ENCODE measurements at places on chromosomes 6 and 20.

GRCh38 chr20:21615617-21616080 is 89.8 kb upstream of the PAX1 start:
- DNase-seq = peak; percentile 39

DNA sequence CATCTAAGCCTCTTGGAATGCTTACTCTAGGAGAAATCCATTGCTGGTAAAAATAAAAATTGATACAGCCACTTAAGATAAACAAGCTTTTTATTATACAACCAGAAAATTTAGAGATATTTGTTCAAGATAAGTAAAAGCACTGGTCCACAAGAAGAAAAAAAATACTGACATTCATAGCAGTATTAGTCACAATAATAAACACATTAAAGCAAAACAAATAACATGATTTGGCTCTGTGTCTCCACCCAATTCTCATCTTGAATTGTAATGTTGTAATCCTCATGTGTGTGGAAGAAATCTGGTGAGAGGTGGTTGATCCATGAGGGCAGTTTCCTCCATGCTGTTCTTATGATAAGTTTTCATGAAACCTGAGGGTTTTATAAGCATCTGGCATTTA is 1093.5 kb upstream of the ADGRB3 start:
- no peak for DNase-seq

DNA sequence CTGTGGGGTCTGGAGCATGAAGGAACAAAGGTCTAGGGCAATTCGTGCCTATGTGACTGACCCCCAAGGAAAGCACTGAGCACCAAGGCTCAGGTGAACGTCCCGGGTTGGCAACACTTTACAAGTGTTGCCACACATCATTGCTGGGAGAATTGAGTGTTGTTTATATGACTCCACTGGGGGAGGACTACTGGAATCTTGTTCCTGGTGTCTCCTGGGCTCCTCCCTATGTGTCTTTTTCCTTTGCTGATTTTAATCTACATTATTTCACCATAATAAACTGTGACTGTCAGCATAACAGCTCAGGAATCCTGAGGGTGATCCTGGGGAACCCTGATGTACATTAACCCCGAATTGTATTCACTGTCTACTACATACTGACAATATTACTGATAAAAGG is 207.7 kb upstream of the BMP2 start:
- no peak for DNase-seq

DNA sequence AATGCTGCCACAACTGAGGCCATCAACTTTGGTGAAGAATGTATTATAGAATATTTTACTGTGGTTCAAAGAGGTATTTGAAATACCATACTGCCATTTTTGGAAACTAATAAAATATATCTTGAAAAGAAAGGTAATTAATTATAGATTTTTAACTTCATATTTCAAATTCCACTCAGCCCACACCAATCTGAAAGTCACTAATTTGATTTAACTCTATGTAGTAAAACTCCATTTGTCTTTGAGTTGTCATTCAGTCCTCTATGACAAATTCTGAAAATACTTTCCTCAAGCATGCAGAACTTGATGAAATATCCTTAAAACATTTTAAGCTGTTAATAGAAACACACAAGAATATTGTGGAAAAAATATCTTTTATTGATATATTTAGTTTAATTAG is 1196.7 kb upstream of the CITED2 start:
- DNase-seq = no peak

- no peak for DNase-seq
Measured at GRCh38 chr6:599576-600448, 57.1 kb downstream of the HUS1B start.

- no peak for DNase-seq
Measured at GRCh38 chr6:47118611-47119010, 76.5 kb upstream of the ADGRF1 start.

DNA sequence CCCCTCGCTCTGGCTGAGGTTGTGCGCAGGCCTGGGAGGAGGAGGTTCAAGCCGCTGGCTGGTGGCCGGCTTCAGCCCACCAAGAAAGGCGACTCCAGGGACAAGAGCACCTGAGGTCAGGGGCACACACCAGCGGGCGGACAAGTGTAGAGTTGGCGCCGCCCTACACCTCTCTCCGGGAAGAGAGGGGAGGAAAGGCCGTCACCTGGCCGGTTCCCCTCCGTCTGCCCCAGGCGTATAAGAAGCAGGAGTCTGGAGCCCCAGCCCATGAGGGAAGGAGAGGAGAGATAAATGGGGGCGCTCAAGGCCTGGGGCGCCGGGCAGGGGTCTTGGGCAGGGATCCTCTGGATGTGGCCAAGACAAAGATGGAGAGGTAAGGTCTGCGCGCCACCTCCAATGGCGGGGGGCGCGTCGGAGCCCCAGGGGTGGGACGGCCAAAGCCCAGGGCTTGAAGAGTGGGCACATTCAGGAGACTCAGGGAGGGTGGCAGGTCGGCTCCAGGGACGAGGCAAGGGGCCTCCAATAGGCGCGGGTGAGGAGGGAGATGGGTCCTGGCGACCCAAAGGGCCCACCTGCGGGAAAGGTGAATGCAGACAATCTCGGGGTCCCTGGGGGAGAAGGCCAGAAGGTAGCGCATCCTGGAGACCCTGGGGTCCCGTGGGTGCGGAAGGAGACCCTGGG is 826 bp downstream of the RIMS4 start:
- no peak for DNase-seq

DNA sequence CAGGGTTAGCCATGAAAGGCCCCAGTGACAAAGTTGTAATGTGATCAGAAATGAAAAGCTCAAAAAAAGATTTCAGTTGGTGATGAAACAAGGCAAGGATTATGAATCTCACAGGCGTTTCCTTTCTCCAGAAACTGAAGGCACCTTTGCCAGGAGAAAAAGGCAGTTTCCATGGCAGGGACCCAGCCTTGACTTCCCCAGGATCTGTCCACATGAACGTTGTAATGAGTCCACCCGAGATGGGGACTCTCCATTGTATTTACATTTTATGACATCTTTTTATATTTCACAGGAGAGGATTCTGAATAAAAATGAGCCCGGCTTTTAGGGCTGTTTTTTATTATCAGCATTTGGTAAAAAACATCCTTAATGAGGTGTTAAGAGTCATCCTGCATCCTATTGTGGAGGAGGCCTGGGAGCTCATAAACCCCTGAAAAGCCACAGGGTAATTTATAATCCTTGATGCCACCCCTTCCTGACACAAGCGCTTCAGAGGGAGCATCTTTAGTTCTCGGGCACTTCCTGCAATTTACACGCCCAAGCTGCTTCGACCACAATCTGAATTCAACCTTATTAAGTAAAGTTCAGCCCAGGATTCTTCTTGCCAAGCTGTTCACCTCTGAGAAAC is 74.1 kb upstream of the SALL4 start:
- DNase-seq = no peak

DNA sequence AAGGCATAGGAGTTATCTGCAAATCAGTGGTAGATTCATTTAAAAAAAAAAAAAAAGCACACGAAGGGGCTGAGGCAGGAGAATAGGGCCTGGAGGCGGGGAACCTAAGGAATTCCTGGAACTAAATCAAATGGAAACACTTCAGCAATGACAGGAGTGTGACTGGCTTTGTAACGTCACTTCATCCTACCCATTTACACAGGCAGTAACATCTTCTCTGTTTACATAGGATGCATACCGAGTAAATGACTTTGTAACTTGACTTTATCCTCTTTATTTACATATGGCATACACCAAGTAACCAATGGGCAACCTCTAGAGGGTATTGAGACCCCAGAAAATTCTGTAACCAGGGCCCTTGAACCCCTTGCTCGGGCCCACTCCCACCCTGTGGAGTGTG is 56.4 kb upstream of the IYD start:
- no peak for DNase-seq

GRCh38 chr20:12617076-12617475 is 391.7 kb upstream of the SPTLC3 start:
- DNase-seq = no peak

- DNase-seq = no peak
Measured at GRCh38 chr6:130677312-130677711, 149.9 kb upstream of the SMLR1 start.

GRCh38 chr6:46528961-46529750 is 37.9 kb upstream of the RCAN2 start:
- no peak for DNase-seq

GRCh38 chr6:111410371-111410770 is 72.6 kb downstream of the REV3L start:
- no peak for DNase-seq

- DNase-seq = peak; percentile 26
Measured at GRCh38 chr6:163457637-163458561, 43.4 kb downstream of the QKI start.

GRCh38 chr6:110597761-110598160 is 121.3 kb upstream of the SLC22A16 start:
- no peak for DNase-seq

GRCh38 chr6:62393608-62394007 is 107.6 kb upstream of the KHDRBS2 start:
- no peak for DNase-seq

DNA sequence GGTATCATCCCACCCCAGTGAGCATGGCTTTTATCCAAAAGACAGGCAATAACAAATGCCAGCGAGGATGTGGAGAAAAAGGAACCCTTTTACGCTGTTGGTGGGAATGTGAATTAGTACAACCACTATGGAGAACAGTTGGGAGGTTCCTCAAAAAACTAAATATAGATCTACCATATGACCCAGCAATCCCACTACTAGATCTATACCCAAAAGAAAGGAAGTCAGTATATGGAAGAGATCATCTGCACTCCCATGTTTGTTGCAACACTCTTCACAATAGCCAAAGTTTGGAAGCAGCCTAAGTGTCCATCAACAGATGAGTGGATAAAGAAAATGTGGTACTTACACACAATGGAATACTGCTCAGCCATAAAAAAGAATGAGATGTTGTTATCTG is 5.9 kb upstream of the KIAA1755 start:
- no peak for DNase-seq

DNA sequence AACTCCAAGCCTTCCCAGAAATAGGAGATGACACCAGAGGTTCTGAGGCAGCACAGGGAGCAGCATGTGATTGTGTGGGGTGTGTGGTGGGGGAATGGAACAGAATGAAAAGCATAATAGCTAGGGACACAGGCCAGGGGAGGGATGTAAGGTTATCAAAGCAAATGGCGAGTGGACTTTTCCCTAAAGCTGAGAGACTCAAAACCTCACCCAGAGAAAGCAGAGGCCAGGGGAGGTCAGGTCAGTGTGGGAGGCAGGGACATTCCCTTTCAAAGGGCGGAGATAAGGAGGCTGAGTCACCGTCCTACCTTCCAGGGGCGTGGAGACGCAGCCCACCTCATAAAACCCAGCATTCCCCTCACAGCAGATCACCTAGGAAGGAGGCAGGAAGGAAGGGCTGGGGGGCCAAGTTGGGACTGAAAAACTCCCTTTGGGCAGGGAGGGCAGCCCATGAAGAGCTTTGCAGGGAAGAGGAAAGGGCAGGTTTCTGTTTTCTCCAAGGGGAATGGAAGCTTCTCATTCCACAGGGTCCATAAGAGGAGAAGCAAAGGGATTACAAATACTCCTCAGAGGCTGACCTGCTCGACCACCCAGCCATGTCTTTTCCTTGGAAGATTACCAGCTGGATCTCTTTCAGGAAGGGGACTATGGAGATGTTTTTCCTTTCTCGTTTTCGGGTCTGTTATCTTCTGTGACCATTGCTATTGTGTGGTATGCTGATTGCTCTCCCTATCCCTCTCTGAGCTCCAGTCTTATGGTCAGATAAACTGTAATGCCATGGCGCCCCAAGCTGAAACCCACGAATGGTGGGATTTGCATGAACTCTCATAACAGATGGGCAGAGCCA is 9.6 kb upstream of the LY6G5C start:
- no peak for DNase-seq

DNA sequence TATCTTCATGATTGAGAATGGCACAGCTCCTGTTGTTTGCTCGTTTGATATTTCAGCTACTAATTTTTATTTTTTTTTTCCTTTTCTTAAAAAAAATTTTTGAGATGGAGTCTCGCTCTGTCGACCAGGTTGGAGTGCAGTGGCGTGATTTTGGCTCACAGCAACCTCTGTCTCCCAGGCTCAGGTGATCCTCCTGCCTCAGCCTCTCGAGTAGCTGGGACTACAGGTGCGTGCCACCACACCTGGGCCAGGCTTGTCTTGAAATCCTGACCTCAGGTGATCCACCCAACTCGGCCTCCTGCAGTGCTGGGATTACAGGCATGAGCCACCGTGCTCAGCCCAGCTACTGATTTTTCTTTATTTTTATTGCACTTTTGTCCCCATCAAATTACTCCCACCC is 150.2 kb upstream of the SIM1 start:
- no peak for DNase-seq

DNA sequence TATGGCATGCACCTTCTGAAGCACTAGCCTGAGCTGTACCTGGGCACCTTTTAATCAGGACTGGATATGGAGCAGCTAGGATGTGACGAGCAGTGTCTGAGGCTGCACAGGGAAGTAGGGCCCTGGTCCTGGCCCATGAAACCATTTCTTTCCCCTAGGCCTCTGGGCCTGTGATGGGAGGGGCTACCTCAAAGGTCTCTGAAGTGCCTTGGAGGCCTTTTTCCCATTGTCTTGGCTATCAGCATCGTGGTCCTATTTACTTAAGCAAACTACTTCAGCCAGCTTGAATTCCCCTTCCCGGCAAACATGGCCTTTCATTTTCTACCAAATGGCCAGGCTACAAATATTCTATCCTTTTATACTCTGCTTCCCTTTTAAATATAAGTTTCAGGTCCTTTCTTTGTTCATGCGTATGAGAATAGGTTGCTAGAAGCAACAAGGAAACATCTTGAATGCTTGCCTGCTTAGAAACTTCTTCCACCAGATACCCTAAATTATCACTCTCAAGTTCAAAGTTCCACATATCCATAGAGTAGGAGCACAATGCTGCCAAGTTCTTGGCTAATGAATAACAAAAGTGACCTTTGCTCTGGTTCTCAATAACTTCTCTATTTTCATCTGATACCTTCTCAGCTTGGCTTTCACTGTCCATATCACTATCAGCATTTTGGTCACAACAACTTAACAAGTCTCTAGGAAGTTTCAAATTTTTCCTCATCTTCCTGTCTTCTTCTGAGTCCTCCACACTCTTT is 673.1 kb downstream of the HTR1B start:
- no peak for DNase-seq

Measured in kidney capillary endothelial cell (primary cell).